ENCODE measurements at places on chromosomes 2 and 18.

DNA sequence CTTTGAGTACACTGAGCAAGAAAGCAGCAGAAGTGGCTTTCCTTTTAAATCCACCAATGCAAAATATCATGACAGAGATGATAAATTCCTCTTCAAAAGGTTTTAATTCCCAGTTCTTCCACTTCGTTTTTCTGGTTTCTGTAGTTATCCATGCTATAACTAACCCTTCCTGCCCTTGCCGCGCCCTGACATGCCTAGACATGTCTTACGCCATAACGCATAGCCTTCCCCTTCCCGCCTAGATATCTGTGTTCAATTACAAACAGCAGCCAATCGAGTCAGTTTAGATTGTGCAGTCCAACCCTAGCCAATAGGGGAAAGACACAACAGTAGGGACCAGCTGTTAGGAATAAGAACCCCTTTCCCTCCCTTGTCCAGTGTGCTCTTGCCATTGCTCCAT is 16.1 kb downstream of the PRPF40A start:
- DNase-seq, result no peak

- DNase-seq, result no peak
Measured at GRCh38 chr2:174593574-174594203, 3.9 kb downstream of the WIPF1 start.

DNA sequence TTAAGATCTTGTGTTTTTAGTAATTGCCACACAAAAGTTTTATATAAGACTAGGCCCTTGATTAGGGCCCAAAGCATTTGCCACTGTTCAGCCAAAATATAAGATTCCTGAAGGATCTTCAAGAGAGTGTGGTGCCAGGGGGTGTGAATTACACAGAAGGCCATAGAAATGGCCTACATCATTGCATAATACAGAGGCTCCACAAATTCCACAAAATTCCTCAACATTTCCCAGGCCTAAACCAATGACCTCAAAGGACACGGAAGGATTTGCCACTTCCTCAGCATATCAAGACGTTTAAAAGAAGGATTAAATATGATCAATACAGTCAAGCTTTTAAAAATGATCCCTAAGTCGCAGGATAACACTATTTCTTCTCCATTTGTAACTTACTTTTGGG is 24.1 kb downstream of the COL6A3 start:
- no peak for DNase-seq

- no peak for DNase-seq
Measured at GRCh38 chr2:232816657-232817056, 40.3 kb upstream of the KCNJ13 start.

- DNase-seq, result no peak
Measured at GRCh38 chr2:26887151-26887550, 39.2 kb downstream of the DPYSL5 start.

GRCh38 chr2:17879137-17879912 is 858 bp downstream of the KCNS3 start:
- no peak for DNase-seq

DNA sequence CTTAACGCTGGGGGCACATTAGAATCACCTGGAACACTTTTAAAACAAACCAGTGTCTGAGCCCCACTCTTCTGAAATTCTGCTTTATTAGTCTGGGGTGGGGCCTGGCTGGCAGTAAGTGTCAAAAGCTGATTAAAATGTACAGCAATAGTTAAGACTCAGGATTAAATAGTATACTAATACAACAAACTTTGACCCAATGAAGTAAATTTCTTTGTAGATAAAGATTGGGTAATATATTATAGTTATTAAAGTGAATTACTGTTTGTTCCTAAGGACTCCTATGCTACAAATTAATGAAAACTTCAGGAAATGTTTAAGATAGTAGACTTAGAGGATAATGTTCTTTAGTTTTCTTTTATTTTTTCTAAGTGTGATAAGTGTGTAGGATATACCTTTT is 160.9 kb downstream of the FAM124B start:
- no peak for DNase-seq

DNA sequence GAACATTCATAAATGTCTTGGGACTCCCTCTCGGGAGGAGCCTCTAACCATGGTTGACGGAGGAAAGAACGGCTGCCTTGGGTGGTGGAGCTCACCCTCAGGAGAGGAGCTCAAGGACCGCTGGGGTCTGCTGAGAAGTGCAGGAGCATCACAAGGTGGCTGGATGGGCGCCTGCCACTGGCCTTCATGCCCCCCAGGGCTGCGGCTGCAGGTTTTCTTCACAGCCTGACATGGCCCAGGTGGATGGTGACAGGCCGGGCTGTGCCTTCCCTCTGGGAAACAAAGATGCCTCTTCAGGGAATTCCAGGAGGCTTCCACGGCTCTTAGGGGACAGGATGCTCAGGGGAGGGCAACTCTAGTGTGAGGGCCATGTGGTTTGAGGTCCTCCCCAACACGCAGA is 119.5 kb upstream of the PXDN start:
- DNase-seq, result no peak

GRCh38 chr2:158543957-158544356 is 87.2 kb downstream of the PKP4 start:
- no peak for DNase-seq

- no peak for DNase-seq
Measured at GRCh38 chr18:36247036-36247435, 50.5 kb upstream of the FHOD3 start.

GRCh38 chr2:98036349-98037000 is 40.7 kb upstream of the TMEM131 start:
- DNase-seq, result no peak

- DNase-seq, result no peak
Measured at GRCh38 chr2:237614151-237614720, 13.2 kb upstream of the LRRFIP1 start.

DNA sequence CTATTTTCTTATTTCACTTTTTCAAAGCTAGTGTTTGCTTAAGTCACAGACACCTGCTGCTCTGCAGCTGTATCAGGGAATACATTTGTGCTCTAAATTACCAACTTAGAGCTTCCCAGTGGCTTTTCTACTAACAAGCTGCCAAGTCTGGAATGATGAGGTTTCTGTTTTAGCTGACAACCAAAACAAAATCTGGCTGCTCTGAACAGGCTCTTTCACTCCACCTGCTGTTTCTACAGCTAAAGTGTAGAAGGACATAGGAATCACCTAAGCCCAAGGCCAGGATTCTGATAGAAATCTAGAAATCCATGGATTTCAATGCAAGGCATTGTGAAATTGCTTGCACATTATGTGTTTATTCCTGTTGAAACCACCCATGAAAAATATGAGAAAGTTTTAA is 201.2 kb downstream of the SUCLG1 start:
- DNase-seq, result no peak

- no peak for DNase-seq
Measured at GRCh38 chr2:32617599-32618189, 10.2 kb upstream of the TTC27 start.

- no peak for DNase-seq
Measured at GRCh38 chr18:13218368-13218991, at the start of gene LDLRAD4. Gene LDLRAD4, plus strand, starts transcription at chr18:13218760.

DNA sequence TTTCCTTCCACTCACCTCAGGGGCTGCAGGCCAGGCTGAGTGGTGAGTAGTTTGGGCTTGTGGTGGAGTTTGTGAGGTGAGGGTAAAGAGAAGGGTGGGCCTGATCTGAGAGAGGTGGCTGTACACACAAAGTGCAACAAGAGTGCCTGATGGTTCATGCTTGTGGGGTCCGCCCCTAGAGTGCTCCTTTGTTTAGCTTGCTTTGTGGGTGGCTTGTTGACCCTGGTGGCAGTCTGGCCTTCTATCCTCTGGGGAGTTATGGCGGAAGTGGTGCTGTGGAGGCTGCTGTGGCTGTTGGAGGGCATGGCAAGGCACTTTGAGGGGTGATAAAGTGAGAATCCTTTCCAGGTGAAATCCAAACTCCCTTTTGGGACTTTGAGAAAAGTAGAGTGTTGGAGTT is 10.6 kb downstream of the UBE2F start:
- no peak for DNase-seq

DNA sequence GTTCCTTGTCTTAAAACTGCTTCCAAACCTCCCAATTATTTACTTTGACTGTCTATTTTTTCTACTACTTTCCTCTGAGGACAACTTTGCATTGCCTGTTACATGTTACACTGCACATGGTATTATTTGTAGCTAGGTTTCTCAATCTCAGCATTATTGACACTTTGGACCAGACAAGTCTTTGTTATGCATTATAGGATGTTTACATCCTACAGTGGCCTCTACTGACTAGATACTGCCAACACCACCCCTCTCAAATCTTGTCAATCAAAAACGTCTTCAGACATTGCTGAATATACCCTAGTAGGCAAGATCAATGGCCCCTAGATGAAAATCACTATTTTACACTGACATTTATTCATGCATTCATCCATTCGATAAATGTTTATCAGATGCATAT is 129.6 kb upstream of the DNAJC10 start:
- DNase-seq, result no peak

DNA sequence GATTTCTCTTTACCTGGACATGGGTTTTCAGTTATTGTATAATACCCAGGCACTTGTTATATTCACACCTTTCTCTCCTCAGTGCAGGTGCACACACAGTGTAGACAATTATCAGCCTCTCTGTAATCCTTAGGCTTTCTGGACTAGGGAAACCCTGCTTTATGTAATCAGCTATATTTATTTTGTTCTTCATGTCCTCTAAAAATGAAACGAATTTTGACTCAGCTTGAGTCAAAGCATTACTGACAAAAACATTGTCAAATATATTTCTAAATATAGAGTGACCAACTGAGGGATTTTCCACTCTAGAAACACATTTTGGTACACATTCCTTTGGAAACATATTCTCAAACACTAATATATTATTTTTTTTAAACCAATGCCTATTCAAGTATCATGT is 144.8 kb upstream of the GULP1 start:
- no peak for DNase-seq

Measured in stimulated activated CD8-positive, alpha-beta memory T cell treated with anti-CD3 and anti-CD28 coated beads, Interleukin-7, amount 100 ng/mL, for 1 hour (primary cell).